ENCODE measurements at places on chromosomes 13 and 19. TPM values are rescaled to one million over a fixed set of nuclear protein-coding genes. Genes with fewer than 3 reads are reported as not detected.

GRCh38 chr19:7789447-7789846, 26.4 kb downstream of the CLEC4M start:
- no peak for DNase-seq

GRCh38 chr13:51262501-51263211, 40.5 kb downstream of the FAM124A start:
- no peak for DNase-seq

DNA sequence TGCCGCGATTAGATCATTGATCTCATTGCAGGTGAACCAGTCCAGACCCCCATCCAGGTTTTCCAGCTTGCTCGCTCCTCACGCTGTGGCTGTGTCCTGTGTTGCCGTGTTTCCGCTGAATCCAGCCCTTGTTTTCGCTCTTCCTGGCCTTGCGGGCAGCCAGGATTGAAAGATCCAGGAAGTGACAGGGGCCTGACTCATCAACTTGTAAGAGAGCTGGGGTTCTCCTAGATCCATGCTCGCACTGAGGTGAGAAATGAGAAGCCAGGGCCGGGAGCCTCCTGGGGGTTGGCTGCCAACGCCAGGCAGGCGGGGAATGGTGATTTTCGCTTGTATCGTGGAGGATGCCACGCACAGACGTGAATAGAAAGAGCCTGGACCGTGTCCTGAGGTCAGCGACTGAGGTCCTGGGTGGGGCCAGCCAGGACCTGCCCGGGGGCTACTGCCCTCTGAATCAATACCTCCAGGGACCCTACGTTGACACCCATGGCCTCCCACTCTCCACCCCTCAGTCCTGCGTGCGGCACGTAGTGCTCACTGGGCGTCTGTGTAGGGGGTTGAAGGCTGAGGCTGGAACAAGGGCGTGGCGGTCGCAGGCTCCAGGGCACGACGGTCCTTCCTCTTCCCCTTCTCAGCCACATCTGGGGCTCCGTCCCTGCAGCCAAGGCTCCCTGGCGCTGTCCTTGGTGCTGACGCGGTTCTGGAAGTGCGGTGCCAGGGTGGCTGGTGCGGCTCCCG, 7.3 kb upstream of the PTPRH start:
- peak; percentile 99 for DNase-seq

- DNase-seq: peak; percentile 12
These were observed 99.7 kb upstream of the MIR17HG start for GRCh38 chr13:91247768-91248167.

GRCh38 chr13:60756306-60756705, 359.3 kb downstream of the TDRD3 start:
- peak; percentile 78 for DNase-seq

- no peak for DNase-seq
These were observed 132.5 kb downstream of the DNAJC3 start for GRCh38 chr13:95809429-95809828.

DNA sequence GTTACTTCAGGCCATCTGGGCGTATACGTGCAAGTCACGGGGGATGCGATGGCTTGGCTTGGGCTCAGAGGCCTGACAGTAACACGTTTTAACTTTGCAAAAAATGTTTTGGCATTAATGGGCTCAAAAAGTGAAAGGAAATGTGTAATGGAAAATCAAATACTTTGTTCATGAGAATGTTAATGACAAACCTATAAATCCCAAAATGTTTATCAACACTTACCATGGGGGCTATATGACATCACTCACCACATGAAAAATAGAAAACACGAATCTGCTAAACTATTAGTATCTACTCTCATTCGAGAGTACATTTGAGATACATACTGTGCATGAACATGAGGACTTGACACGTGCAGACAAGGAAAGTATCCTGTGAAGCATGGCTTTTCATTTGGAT, 91.7 kb downstream of the FAM216B start:
- DNase-seq: no peak

The ZNF560 gene
- 0.38 TPM for total RNA-seq

The CSNK1G2 gene
- 58.4 TPM for total RNA-seq
